HCT116 (cell line): ENCODE measurements at places on chromosomes 16 and 17. TPM values are rescaled to one million over a fixed set of nuclear protein-coding genes. Genes with fewer than 3 reads are reported as not detected.
A peak's percentile ranks its signal among the peaks of the same experiment; 100 is the strongest.

Gene SLFN5
- 23.7 TPM for total RNA-seq

Gene KRT9
- total RNA-seq = 0.15 TPM

Gene TBC1D10B
- total RNA-seq = 49.2 TPM

Gene TMEM238L
- total RNA-seq = not detected

Gene CDH8
- total RNA-seq = 2.5 TPM

DNA sequence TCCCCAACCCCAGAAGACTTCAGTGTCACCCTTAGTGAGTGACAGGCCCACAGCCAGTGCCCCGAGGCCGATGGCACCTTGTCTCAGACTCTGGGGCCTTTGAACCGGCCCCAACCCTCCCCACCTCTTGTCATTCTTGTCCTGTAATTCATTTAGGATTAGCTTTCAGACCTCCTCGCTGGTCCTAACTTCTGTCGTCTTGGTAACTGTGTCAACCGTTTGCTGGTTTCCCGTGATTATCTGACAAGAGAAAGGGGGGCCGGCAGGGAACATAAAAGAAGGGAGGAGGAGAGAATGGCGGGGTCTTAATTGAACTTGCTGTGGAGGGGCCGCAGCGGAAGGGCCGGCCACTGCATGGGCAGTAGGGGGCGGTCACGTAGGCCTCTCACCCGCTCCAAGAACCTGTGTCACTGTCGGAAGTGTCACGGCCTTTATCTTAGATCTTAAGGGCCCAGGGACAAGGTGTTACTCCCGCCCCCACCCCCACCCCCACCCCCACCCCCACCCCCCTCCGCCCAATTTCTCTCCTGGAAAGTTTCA is 46.5 kb upstream of the GSE1 start:
- no peak overlapping the region for H3K27ac ChIP-seq
- no peak for DNase-seq
- H3K4me1 ChIP-seq = peaks cover 24% of the 10 kb centered on the region

- peak overlapping the region; percentile 47 for H3K4me3 ChIP-seq
- DNase-seq = no peak
- H3K27ac ChIP-seq = peak overlapping the region; percentile 89
- H3K27me3 ChIP-seq = no peaks in the 10 kb centered on the region
Measured at GRCh38 chr17:45127548-45128300, 4.6 kb downstream of the PLCD3 start.
